D341Med (cell line): ENCODE measurements at places on chromosomes 1 and 21.

DNA sequence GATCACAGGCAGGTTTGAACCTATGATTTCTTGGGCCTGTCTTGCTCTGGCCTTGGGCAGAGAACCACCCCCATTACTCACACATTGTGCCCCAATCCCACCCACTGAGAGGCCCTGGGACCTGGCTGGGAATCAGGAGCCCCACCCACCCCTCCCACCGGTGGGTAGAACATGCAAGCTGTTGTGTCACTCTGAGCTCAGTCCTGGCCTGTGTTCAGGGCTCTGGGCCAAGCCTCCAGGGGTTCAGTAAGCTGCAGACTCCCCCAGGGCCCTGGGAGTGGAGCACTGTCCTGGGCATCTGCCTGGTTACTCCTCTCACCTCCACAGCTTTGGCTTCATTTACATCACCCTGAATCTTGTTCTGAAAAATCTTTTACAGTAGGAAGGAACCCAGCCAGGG is 270.5 kb downstream of the RRAGC start:
- no peak for DNase-seq

DNA sequence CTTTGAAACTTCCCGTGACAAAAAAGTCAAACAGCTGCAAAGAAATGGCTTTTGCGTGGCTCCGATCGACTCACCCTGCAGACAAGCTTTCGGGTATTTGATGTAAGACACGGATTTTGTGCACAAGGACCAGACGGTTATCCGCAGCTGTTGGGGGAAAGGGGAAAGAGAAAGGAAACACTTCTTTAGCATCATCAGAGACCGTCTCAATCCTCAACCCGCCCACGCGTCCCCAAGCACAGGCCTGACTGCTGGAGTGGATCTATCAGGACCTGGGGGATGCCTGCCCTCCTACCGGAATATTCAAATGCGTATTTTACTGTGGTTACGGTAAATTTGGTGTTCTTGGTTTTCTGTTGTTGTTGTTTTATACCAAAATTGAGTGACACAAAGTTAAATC is 11.2 kb downstream of the WRAP73 start:
- no peak for DNase-seq

- DNase-seq = no peak
Observed at GRCh38 chr1:157237522-157237921, 99.3 kb upstream of the ETV3 start.

- DNase-seq = no peak
Observed at GRCh38 chr1:73859227-73859626, 338.7 kb downstream of the LRRIQ3 start.

- no peak for DNase-seq
Observed at GRCh38 chr1:232328486-232329102, 301.3 kb downstream of the SIPA1L2 start.

- no peak for DNase-seq
Observed at GRCh38 chr1:58396150-58396549, 150.4 kb downstream of the OMA1 start.

GRCh38 chr1:229066591-229066990 is 204.3 kb upstream of the RAB4A start:
- DNase-seq = no peak

DNA sequence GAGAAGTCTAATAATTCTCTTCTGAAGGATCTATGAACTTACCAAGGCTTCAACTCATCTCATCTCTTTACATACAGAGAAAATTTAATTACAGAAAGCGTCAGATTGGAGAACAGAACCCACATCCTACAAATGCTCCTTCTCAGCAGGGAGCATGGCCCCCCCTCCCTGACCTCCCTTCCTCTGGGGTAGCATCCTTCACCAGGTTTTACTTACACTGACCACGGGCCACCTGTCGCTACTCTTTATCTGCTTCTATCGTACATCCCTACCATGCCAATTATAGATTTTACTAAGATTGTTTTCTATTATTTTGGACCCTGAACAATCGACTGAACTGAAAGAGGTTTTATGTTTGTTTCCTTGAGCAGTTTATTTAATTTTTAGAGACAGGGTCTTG is 25.8 kb downstream of the RIPPLY3 start:
- DNase-seq = no peak

DNA sequence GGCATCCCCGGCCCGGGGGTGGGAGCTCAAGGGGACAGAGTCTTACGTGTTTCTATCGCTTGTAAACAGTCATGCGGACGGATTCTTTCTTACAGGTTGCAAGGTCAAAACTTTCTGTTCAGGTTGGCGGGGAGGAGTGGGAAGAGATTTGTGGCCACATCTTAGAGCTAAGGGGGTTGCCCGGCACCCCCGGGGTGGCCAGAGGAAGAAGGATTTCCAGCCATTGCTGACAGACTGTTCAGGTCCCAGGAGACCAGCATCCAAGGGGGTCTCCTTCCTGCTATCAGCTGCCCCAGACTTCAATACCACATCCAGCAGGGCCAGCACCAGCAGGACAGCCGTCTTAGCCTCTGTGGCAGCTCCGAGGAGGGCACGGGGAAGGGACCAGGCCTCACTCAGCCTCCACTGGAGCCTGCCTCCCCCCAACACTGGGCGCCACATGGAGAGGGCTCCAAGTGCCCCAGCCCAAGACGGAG is 52.0 kb downstream of the KIF21B start:
- no peak for DNase-seq

- no peak for DNase-seq
Observed at GRCh38 chr1:15038232-15039016, 115.1 kb upstream of the TMEM51 start.

GRCh38 chr1:156081917-156082308 is 352 bp downstream of the MEX3A start:
- DNase-seq = no peak

DNA sequence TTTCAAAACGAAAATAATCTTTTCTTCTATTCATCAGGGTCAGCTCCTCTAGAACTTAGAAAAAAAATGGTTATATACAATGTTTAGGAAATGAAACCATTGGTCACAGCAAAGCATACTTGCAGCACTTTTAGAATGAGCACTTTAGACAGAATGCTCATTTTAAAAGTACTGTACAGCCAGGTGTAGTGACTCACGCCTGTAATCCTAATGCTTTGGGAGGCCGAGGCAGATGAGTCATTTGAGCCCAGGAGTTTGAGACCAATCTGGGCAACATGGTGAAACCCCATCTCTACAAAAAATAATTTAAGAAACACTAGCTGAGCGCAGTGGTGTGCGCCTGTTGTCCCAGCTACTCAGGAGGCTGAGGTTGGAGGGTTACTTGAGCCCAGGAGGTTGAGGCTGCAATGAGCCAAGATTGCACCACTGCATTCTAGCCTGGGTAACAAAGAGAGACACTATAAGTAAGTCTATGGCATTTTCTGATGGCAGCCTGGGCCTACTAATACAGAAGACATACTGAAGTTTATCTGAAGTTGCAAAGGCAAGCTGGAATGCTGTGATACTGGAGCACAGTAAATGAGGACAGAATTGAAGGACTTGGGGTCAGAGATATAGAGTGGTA is 48.9 kb upstream of the ZNF326 start:
- DNase-seq = no peak
